ENCODE measurements at places on chromosomes 5 and 9. TPM values are rescaled to one million over a fixed set of nuclear protein-coding genes. Genes with fewer than 3 reads are reported as not detected.

DNA sequence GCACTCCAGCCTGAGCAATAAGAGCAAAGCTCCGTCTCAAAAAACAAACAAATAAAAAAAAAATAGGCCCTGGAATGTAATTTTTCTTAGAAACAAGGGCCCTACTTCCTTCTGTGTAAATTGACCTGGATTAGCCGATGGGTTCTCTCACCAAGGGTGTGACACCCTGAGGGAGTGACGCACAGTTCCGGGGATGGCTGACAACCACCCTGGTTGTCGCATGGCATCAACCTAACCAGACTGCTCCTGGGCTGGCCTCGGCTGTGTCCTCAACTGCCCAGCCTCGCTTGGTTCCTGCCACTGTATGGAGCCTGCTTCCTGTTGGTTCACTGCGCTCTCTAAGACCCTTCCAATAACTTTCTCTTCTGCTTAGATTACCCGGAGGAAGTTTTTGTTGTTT, 51.2 kb upstream of the SPATA31D4 start:
- H3K27ac ChIP-seq, result no peak overlapping the region
- H3K36me3 ChIP-seq, result no peaks in the 10 kb centered on the region
- no peaks in the 10 kb centered on the region for H3K4me1 ChIP-seq
- H3K4me3 ChIP-seq, result no peak overlapping the region
- no peak for DNase-seq

- H3K27ac ChIP-seq, result no peak overlapping the region
- no peaks in the 10 kb centered on the region for H3K27me3 ChIP-seq
- no peaks in the 10 kb centered on the region for H3K36me3 ChIP-seq
- no peak overlapping the region for H3K4me3 ChIP-seq
- H3K4me1 ChIP-seq, result no peaks in the 10 kb centered on the region
- DNase-seq, result no peak
These were observed 797.7 kb upstream of the EDIL3 start for GRCh38 chr5:85182344-85182743.

ADAMTSL1 gene
- total RNA-seq, result not detected

GRCh38 chr9:9257999-9258498, 1354.8 kb downstream of the PTPRD start:
- H3K36me3 ChIP-seq, result no peaks in the 10 kb centered on the region
- H3K27me3 ChIP-seq, result no peaks in the 10 kb centered on the region
- H3K4me3 ChIP-seq, result no peak overlapping the region
- no peaks in the 10 kb centered on the region for H3K4me1 ChIP-seq
- no peak for DNase-seq
- no peak overlapping the region for H3K27ac ChIP-seq

SEC16A gene
- total RNA-seq, result 82.9 TPM

RORB gene
- not detected for total RNA-seq

DNA sequence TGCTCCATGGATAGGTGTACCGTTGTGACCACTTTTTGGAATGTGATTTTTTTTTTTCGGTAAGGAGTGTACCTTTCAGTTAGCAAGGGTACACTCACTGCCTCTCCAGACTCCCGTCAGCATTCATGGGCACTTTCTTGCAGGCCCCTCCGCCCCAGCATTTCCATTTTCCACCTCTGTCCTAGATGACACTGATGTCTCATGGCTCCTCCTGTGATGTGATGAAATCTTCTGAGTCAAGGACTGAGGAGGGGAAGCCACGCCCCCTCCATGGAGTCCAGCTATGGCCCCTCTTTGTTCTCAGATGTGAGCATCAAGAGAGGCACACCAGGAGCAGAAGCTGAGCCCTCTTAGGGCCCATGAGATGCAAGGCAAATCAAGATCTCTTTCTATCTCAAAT, 61.8 kb downstream of the CTSL start:
- no peaks in the 10 kb centered on the region for H3K36me3 ChIP-seq
- H3K27me3 ChIP-seq, result no peaks in the 10 kb centered on the region
- no peaks in the 10 kb centered on the region for H3K4me1 ChIP-seq

GRCh38 chr9:94952565-94953373, 226.3 kb downstream of the AOPEP start:
- H3K4me3 ChIP-seq, result no peak overlapping the region
- DNase-seq, result peak; percentile 19
- no peaks in the 10 kb centered on the region for H3K27me3 ChIP-seq
- no peak overlapping the region for H3K27ac ChIP-seq
- no peaks in the 10 kb centered on the region for H3K36me3 ChIP-seq

BRD9 gene
- total RNA-seq, result 81.5 TPM

- peaks cover 13% of the 10 kb centered on the region for H3K4me1 ChIP-seq
- no peak for DNase-seq
- H3K27ac ChIP-seq, result no peak overlapping the region
- no peak overlapping the region for H3K4me3 ChIP-seq
- no peaks in the 10 kb centered on the region for H3K36me3 ChIP-seq
- no peaks in the 10 kb centered on the region for H3K27me3 ChIP-seq
These were observed 1.2 kb upstream of the AJM1 start for GRCh38 chr9:136840877-136841645.

- no peaks in the 10 kb centered on the region for H3K36me3 ChIP-seq
- no peaks in the 10 kb centered on the region for H3K27me3 ChIP-seq
- H3K4me3 ChIP-seq, result no peak overlapping the region
- DNase-seq, result peak; percentile 10
These were observed 59.7 kb upstream of the TRPC7 start for GRCh38 chr5:136424835-136425584.

SOHLH1 gene
- not detected for total RNA-seq

GRCh38 chr9:1098551-1098950, 48.4 kb downstream of the DMRT2 start:
- H3K27ac ChIP-seq, result no peak overlapping the region
- H3K36me3 ChIP-seq, result no peaks in the 10 kb centered on the region
- DNase-seq, result no peak
- H3K4me3 ChIP-seq, result no peak overlapping the region
- no peaks in the 10 kb centered on the region for H3K4me1 ChIP-seq

DNA sequence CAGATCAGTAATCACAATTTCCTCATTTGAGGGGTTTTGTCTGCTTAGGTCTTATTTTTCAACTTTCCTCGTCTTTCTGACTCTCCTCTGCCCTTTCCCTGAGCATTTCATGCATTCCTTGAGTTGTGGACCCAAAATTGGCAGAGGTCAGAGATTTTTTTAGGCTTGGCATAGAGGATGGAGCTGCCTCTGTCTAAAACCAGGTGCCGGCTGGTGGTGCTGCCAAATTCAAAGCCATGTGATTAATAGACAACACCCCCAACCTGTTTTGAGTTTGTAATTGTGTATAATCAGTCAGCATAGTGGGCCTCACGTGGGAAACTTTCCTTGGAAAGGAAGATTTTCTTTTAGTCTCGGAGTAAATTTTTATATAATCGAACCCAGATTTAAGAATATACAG, 39.6 kb downstream of the TJP2 start:
- H3K36me3 ChIP-seq, result no peaks in the 10 kb centered on the region
- H3K27ac ChIP-seq, result no peak overlapping the region
- DNase-seq, result no peak
- H3K4me1 ChIP-seq, result no peaks in the 10 kb centered on the region

DNA sequence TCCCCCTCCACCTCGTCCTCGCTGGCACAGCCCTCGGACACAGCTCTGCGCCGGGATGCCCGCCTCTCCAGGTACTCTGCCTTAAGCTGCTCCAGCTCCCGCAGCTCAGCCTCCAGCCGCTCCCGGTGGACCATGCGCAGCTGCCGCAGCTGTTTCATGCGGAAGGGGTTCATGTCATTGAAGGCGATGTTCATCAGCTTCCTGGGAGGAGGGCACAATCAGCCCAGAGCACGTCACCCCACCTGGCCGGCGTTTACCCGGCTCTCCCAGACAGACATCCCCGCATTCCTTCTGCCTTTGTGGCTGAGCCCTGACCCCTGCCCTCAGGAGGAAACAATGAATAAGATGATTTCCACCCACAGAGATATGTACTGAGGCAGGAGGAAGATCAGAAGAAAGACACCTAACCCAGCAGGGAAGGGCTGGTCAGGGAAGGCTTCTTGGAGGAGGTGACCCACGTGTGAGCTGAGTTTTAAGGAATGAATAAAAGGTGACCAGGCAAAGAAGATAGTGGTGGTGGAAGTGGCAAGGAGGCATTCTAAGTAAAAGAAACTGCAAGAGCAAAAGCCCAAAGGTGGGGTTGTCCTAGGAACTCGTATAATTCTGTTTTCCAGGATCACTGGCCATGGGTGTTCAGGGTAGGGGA, 7.1 kb upstream of the CORO2A start:
- no peak overlapping the region for H3K27ac ChIP-seq
- no peaks in the 10 kb centered on the region for H3K36me3 ChIP-seq
- no peak for DNase-seq
- H3K4me3 ChIP-seq, result no peak overlapping the region
- no peaks in the 10 kb centered on the region for H3K27me3 ChIP-seq
- no peaks in the 10 kb centered on the region for H3K4me1 ChIP-seq

DNA sequence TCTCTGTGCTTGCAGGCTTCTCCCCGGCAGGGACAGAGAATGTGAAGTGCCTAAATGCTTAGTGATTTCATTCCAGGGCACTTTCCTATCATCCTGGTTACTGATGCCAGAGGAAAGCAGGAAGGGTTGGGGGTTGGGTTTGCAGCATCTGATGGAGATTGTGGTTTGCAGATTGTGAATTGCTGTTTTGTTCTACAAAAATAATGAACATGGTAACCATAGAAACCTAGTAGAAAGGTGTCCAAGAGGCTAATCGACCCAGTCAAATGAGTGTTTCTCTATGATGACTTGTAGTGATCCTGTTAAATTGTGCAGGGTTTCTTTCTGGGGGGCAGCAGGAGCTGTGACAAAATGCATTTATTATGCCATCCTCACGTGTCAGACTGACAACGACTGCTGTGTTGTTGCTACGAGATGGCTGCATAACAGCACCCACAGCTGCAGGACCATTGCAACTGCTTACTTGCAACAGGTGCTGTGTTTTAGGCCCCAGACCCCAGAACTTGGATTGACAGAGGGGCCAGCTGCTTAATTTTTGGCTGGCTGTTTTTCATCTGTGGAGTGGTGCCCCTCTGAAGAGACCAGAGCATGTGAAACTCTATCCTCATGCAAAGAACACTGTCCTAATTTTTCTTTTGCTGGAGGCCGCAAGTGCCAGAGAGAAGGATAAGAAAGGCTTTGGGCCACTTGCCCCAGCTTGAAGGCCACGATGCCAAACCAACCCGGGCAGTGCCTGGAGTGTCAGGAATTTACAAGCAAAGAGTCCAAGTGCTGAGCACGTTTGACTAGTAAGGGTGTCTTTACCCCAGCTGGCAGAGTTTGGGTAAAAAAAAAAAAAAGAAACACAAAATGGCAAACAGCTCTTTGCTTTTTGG, 397.8 kb downstream of the GADD45G start:
- H3K27me3 ChIP-seq, result no peaks in the 10 kb centered on the region
- no peak for DNase-seq
- H3K4me3 ChIP-seq, result no peak overlapping the region
- H3K27ac ChIP-seq, result no peak overlapping the region
- peaks cover 19% of the 10 kb centered on the region for H3K4me1 ChIP-seq
- H3K36me3 ChIP-seq, result no peaks in the 10 kb centered on the region

GRCh38 chr5:957748-958485, 50.7 kb upstream of the NKD2 start:
- no peak for DNase-seq
- no peak overlapping the region for H3K27ac ChIP-seq
- H3K36me3 ChIP-seq, result no peaks in the 10 kb centered on the region
- H3K4me3 ChIP-seq, result no peak overlapping the region
- H3K27me3 ChIP-seq, result no peaks in the 10 kb centered on the region

DNA sequence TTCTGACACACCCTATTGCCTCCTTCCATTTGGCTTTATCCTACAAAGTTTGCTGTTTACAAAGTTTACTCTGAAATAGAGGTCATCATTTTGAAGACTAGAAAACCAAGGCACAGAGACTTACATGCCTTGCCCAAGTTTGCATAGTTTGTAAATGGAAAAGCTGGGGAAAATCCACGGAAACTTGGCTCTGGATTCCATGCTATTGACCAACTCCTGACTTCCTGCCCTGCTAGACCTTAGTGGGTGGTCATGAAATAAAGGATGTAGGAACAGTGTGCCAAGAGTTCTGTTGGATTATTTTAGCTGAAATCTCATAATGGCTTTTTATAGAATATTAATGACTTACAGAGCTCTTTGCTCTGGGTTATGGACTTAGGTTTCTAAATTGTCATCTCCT, 69.5 kb downstream of the GRIA1 start:
- no peak overlapping the region for H3K27ac ChIP-seq
- H3K27me3 ChIP-seq, result no peaks in the 10 kb centered on the region
- no peaks in the 10 kb centered on the region for H3K4me1 ChIP-seq
- no peaks in the 10 kb centered on the region for H3K36me3 ChIP-seq
- DNase-seq, result no peak

DNA sequence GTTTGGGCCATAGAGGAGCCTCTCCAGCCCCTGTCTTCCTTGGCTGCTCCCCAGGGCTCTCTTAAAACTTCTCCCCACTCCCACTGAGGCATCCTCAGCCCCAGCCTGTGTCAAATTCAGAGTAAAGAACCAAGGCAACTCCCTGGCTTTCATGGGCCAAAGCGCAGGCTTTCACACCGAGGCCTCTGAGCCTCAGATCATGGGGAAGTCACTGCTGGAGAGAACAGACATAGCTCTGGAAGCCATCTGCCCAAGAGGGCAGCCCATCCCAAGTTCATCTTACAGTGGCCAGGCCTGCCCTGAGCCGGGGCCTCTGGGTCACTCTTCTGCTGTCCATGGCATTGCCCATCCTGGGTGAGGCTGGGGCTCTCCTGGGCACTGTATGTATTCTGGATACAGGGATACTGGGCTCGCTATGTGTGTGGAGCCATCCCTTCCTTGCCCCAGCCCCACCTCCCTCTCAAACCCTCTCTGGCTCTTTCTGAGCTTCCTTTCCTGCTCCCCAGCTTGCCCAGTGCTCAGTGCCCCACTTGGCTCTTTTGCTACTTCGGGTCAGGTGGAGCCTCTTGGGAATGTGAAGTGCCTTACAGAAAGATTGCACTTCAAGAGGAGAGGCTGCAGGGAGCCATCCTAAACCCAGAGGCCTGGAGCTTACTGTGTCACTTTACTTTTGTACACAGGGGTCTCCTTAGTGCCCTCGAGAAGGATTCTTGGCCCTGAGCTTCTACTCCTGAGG, 33.0 kb downstream of the TGFBI start:
- H3K27ac ChIP-seq, result no peak overlapping the region
- H3K27me3 ChIP-seq, result no peaks in the 10 kb centered on the region
- H3K4me3 ChIP-seq, result no peak overlapping the region
- no peak for DNase-seq
- H3K4me1 ChIP-seq, result no peaks in the 10 kb centered on the region

- no peak overlapping the region for H3K27ac ChIP-seq
- no peaks in the 10 kb centered on the region for H3K4me1 ChIP-seq
- no peak overlapping the region for H3K4me3 ChIP-seq
These were observed 96.1 kb upstream of the NFIL3 start for GRCh38 chr9:91519520-91520277.

DNA sequence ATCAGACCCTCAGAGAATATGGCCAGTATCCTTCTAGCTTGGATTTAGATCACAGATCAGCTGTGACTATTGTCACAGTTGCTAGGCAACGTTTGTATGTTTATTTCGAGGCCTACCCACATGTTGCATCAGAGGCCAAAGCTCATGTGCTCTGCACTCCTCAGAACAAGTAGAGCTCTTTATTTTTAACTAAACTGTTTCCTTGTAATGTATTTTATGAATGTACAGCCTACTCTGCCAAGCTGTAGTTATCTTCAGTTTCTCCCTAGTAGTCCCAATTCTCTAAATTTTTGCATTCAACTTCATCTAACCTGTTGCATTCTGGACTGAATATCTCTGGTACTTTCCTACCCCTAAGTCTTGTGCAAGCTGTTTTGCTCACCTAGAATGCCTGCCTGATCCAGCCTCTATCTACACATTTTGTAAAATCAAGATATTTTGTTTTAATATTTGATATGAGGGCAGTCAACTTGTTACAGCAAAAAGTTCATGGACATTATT, 52.8 kb downstream of the CAST start:
- peak; percentile 83 for DNase-seq
- peaks cover 47% of the 10 kb centered on the region for H3K4me1 ChIP-seq
- H3K36me3 ChIP-seq, result no peaks in the 10 kb centered on the region
- peak overlapping the region; percentile 65 for H3K27ac ChIP-seq
- H3K4me3 ChIP-seq, result no peak overlapping the region
- no peaks in the 10 kb centered on the region for H3K27me3 ChIP-seq

Data from CD4-positive, alpha-beta memory T cell (primary cell).